ENCODE measurements at places on chromosomes 16 and 17.
A peak's percentile ranks its signal among the peaks of the same experiment; 100 is the strongest.

DNA sequence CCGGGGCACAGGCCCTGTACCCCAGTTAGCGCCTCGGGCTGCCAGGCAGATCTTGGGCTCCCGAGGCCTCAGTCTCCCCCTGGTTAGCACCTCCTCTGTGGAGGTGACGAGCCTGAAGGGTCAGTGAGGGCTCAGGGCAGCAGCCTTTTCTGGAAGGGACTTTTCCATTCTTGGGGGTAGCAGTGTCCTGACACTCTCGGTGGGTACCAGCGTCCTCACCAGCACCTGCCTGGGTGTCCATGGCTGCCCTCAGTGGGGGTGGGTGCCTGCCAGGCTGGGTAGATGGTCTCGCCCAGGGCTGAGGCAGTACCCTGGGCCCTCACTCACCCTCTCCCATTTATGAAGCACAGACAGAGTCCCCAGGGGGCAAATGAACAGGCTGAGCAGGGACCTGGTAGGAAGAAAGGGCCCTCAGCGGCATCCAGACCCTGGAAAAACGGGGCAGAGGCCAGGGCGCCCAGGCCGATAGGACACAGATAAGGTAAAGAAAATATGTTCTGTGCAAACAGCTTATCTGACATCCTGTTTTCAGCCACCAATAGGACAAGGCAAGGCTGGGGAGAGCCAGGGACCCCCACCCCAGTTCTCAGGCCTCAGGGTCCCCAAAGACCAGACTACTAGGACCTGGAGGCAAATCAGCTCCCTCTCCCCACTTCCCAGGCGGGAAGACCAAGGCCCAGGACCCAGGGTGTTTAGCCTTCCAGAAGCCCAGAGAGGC is 50.9 kb downstream of the ZFPM1 start:
- DNase-seq: no peak

- no peak for DNase-seq
Measured at GRCh38 chr16:74868501-74868900, 93.9 kb upstream of the FA2H start.

DNA sequence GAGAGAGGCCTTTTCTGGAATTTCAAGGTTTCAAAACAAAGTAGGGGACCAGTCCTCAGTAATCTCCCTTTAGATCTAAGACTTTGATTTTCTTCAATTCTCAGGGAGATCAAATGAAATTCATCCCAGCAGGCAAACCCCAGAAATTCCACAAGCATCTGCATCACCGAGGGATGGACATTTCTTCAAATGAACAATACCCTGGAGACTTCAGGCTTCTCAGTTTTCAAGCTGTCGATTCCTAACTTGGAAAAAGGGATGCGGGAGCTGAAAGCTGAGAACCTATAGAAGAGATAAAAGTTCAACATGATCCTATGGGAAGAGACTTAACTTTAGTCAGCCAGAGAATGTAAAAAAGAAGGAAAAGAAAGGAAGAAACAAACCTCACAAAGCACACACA is 296.9 kb upstream of the CDH5 start:
- DNase-seq: no peak

DNA sequence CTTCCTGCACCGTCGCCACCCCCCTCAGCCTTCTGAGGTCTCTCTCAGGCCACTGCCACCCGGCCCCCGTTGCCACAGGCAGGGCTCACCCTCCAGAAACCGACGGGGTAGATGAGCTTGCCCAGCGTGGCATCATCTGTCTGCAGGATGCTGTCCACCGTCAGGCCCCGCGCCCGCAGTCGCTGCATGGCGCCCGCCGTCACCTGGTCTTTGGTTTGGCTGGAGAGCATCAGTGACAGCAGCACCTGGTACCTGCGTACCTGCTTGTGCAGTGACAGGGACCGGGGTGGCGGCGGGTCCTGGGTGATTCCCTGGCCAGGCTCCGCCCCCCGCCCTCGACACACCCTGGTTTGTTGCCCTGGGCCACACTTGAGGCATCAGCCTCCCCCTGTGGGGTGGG is 3.1 kb downstream of the NTHL1 start:
- no peak for DNase-seq

DNA sequence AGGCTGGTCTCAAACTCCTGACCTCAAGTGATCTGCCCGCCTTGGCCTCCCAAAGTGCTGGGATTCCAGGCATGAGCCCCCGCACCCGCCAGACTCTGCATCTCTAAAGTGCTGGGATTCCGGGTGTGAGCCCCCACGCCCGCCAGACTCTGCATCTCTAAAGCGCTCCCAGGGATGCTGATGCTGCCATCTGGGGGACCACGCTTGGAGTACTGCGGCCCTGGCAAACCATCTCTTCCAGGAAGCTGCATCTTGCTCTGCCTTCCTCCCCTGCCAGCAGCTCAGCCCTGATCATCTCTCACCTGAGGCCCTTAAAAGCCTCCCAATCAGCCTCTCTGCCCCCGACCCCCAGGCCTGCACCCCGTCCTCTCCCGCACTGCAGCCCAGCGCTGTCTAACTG is 4.1 kb downstream of the CEP295NL start:
- DNase-seq: no peak

GRCh38 chr16:25097276-25097975 is 14.1 kb upstream of the LCMT1 start:
- DNase-seq: no peak

- no peak for DNase-seq
Measured at GRCh38 chr17:1590747-1591473, 28.3 kb upstream of the PITPNA start.

GRCh38 chr16:3866703-3867431 is 13.6 kb downstream of the CREBBP start:
- no peak for DNase-seq

DNA sequence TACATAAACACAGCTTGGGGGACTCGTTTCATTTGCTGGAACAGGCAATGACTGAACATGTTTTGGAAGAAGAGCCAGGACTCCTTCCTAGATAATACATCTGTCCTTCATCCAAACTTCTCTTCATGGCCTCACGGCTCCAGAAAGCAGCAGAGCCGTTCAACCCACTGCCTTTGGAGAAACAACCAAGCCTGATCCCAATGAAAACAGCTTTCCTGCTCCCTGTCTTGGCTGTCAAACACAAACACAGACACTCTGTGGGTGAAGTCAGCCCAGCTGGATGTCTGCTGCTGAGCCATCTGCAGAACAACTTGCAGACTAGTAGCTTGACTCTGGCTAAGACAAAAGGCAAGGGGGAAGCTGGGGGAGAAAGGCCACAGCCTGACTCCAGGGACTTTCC is 345.1 kb upstream of the PSMD7 start:
- DNase-seq: no peak

- peak; percentile 62 for DNase-seq
Measured at GRCh38 chr16:50467943-50468748, 80.0 kb upstream of the NKD1 start.

GRCh38 chr17:40724656-40725055 is 21.1 kb upstream of the KRT24 start:
- no peak for DNase-seq

GRCh38 chr16:58809213-58809612 is 75.1 kb upstream of the GOT2 start:
- no peak for DNase-seq

DNA sequence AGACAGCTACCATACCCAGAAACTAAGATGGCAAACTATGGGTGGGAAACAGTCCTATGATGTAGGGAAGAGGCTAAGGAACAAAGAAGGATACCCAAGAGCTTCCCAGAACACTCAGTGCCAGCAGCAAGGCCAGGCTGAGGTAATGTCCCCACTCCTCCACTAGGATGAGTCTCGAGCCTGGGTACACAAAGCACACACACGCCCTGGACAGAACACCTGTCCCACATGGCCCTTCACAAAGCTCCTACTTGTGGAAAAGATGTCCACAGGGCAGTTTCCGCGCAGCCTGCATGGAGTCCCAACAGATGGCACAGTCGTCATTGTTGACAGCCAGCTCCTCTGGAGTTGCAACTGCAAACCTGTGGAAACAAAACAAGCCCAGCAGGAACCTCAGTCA is 23.9 kb downstream of the AMFR start:
- no peak for DNase-seq

DNA sequence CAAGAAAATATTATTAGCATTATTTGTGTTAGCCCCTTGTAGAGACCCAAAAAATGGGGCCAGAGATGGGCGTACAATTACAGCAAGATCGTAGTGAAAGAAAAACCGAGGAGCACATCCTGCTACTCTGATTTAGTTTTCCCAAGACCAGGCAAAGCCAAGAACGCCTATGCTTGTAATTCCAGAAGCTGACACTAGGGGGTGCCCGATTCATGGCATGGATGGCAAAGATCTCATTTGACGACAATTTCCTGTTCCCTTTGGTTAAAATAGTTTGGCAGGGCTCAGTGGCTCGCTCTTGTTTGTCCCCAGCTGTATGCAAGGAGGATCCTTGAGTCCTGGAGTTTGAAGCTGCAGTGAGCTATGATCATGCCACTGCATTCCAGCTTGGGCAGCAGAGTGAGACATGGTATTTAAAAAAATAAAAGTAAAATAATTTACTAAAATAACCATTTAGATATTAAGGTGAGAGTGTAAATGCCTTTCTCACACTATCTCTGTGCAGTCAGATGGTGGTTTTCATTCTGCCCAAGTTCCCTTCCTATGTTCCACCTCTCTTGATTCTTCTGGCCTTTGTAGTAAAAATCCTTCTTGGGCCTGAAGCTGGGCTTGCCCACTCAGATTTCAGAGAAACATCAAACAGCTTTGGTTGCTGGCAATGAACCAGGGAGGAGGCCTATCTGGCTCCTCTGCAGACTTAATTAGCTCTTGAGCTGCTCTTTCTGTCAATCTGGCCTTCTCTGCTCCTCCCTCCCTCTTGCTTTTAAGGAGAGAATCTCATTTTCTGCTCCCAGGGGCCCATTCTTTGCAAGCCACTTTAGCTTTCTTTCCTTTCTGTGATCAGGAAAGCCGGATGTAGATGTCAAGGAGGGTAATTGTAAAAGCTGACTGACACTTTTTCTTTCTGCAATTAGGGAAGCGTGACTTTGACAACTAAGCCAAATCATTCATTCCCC is 31.2 kb downstream of the TMEM238L start:
- DNase-seq: peak; percentile 65

DNA sequence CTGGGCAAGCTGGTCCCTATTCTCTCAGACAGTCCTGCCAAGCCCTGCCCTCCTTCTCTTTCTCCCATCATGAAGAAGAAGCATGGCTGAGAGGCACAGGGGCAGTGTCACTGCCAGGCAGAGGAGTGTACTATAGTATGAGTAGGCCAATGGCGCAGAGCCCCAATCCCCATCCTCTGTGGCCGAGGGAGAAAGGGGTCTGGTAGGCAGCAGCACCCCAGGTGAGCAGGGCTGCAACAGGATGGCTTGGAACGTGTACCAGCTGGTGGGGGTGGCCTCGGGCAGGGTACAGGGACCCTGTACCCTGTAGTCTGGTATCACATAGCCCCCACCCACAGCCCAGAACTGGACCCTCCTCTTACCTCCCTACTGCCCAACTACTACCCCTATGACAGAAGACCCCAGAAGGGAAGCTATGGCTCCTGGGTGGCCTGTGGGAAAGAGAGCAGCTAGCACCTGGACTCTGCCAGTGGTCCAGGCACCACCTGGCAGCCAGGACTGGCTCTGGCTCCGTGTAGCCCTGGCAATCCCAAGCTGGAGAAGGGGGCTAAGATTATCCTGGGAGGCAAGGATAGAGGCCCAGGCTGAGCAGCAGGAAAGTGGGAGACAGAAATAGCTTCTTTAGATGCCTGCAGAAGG is 4.4 kb downstream of the SMARCD2 start:
- DNase-seq: peak; percentile 57

- no peak for DNase-seq
Measured at GRCh38 chr17:36861531-36861930, 75.7 kb upstream of the LHX1 start.

DNA sequence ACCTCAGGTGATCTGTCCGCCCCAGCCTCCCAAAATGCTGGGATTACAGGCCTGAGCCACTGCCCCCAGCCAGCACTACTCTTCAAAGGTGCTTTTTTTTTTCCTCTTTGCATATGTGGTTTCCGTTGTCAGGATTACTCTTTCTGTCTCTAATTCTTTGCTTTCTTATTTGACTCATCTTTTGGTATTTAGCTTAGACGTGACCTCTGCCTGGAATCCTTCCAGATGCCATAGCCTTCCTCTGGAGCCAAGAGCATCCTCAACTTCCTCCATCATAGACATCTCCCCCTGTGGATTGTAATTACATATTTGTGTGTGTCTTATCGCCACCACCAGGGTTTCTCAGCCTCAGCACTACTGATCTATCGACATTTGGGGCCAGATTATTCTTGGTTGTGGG is 84.4 kb upstream of the XYLT1 start:
- DNase-seq: no peak

- DNase-seq: peak; percentile 74
Measured at GRCh38 chr17:4658478-4659305, 17.2 kb upstream of the ALOX15 start.

DNA sequence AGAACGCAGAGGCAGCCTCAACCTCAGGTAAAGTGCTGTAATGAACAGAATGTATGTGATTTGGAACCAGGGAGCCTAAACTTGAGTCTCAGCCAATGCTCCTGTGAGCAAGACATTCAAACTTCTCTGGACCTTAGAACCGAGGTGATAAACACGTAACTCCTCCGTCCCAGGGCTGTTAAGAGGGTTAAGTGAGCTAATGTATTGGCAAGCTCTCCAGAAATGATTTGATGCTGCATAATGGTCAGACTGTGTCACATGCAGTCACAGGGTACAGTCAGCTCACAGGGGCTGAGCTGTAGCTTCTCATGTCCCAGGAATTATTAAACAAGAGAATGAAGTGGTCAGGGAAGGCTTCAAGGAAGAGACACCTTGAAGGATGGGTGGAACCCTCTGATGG is 10.0 kb upstream of the SLC4A1 start:
- no peak for DNase-seq

- DNase-seq: no peak
Measured at GRCh38 chr16:617855-618254, 12.9 kb upstream of the WFIKKN1 start.

DNA sequence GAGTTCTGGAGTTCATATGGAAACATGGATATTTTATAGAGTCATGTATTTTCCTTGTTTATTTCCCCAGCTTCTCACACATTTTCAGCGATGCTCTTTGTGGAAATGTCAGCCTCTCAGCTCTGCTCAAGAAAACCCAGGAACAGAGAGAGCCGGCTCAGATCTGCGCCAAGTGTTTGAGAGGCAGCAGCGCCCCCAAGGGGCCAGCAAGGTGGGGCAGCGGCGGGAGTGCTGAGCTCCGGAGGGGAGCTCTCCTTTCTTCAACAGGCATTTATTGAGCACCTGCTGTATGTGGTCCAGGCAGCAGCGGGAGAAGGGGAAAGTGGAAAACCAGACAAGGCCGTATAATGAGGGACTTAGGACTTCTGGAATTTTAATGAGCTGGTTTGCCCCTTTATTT is 421.1 kb upstream of the C16orf82 start:
- peak; percentile 77 for DNase-seq

GRCh38 chr17:77372444-77373298 is 231.9 kb downstream of the SEC14L1 start:
- peak; percentile 87 for DNase-seq

DNA sequence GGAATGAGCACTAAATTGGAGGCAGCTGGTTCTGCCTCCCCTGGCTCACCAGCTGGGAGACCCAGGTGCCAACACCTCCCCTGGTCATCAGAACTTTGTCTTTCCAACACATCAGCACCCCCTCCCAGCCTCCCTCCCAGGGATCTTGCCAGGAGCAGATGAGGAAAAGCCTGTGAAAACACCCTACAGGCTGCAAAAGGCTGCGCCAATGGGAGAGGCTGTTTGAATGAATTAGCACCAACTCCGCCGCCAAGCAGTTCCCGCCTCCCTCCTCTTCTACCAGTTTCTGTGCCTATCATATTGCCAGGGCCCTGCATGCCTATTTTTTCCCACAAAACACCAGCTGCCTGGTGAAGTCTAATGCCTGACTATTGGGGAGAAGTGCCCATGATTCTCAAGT is 137.0 kb downstream of the AIPL1 start:
- no peak for DNase-seq

- peak; percentile 76 for DNase-seq
Measured at GRCh38 chr17:41404024-41404671, 6.7 kb upstream of the KRT31 start.

GRCh38 chr16:69477546-69477945 is 53.1 kb downstream of the CYB5B start:
- DNase-seq: no peak

Measured in activated effector memory CD4-positive, alpha-beta T cell treated with anti-CD3 and anti-CD28 coated beads, Interleukin-2, amount 50 U/mL, for 16 hours (primary cell).